ENCODE measurements at places on chromosomes 2 and 18.

DNA sequence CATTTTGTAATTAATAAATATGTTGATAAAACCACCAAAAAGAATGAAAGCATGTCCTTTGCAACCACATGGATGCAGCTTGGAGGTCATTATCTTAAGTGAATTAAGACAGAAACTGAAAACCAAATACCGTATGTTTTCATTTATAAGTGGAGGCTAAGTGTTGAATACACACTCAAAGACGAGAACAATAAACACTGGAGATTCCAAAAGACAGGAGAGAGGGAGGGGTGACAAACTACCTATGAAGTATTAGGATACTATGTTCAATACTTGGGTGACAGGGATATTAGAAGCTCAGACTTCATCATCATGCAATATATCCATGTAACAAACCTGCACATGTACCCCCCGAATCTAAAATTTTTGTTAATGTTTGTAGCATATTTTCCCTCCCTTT is 7.0 kb downstream of the ERLEC1 start:
- DNase-seq, result no peak

- DNase-seq, result no peak
These were observed 48.7 kb downstream of the SERTAD2 start for GRCh38 chr2:64605026-64605471.

DNA sequence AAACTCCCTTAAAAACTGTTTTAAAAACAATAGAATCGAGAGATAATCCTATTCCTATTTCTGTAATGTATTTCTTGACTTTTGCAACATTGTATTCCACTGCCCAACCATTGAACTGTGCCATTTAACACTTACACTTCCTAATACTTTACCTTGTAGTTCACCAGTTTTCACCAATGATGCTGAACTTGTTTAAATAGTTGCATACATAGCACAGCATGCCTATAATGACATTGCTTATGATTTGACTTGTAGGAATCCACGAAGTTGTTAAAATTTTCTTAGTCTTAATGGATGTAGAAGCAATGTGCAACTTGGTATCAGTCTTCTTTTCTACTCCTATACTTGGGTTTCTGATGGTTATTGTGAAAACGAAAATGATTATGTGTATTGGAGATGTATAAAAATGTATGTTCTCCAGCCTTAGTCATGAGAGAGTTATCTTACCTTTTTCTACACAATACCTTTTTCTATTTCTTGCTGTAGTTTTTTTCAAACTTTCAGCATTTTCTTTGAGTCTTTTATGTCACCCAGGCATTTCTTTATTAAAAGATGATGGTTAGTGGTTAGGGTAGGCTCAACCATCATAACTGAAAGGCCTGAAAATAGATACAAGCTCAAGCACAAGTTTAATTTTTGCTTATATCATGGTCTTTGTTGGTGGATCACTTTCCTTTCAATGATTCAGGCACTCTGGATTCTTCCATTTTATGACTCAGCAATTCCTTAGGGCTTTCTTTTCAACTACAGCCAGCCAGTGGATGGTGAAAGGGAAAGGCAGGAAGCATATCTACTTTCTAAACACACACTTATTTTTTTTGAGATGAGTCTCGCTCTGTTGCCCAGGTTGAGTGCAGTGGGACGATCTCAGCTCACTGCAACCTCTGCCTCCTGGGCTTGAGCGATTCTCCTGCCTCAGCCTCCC is 9.4 kb downstream of the GPD2 start:
- no peak for DNase-seq

DNA sequence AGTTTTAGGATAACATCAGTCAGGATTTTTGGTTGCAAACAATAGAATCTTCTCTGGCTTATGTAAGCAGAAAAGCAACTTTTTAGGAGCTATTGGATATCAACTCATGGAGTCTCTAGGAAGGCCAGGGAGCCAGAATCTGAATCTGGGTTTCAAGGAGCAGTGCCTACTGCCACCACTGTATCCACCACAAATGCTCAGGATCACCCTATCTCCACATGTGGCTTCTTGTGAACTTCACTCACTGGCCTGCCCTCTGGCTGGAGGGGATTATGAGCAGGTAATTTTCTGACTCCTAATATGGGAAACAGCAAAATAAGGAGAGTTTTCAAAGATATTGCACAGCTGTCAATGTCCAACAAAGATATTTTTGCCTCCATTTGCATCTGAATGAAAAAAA is 142.9 kb downstream of the PKP4 start:
- DNase-seq, result no peak

- DNase-seq, result no peak
These were observed 579.0 kb downstream of the PLCL1 start for GRCh38 chr2:198383392-198383791.

DNA sequence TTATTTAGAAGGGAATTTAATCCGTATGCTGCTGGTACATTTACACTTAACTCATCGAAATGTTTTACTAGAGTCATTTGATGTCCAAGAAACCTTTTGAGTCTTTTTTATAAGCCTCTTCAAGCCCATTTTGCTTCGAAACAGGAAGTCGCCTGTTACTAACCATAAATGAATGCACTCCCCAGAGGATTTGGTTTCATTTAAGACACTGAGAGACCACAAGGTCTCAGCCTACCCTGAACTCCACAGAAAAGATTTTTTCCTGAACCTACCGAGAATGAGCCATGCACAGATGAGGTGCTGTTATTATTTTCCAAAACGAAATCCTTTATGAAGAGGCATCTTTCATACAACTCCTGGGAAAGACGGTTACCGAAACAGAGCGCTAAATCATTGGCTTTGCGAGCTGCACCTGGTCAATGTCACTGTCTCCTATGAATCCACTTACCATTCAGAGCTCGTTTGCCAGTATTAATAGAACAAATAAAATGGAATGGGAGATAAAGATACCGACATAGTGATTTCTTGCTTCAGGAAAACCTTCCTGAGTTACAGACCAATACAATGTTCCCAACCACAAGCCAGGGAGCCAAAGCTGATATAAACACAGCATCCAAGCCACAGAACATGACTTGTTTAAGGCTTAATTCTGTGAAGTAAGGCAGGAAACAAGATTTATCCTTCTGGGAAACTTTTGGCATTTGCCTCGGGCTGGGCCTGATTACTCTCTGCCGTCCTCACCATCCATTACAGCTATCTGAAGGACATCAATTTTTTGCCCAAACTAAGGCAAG is 382.1 kb downstream of the OSR1 start:
- no peak for DNase-seq

DNA sequence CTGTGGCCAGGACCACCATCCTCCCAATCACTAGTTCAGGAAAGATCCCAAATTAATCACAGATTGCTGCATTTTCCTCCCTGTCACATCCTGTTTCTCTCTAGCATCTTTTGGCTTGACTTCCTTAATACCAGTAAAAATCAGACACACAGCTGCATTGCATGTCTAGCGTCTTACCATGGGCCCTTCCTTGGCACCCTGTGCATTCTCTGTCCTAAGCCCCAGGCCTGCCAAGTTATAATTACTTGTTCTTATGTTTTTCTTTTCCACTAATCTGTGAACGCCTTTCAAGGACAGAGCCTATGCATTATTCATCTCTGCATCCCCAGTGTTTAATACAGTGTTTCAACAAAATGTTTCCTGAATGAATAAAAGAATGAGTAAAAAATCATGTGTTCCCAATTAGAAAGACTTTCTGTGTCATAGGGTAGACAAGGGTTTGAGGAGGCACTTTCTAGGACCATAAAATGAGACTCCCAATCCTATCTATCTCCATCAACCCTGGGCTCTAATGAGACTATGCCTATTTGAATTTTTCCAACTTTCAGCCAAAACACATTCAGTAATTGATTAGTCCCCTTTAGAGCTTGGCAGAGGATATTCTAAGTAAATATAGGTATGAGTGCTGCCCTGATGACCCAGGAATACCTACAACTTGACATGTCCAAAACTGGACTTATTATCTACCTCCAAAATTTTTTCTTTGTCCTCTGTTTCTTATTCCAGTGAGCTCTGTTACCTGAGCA is 10.3 kb upstream of the NT5C1B start:
- no peak for DNase-seq

- no peak for DNase-seq
These were observed 181.2 kb downstream of the THADA start for GRCh38 chr2:43414586-43415135.

Data from thoracic aorta (tissue), 2 donors.